Body of pancreas (tissue), 4 donors: ENCODE measurements at places on chromosomes 16 and 17. TPM values are rescaled to one million over a fixed set of nuclear protein-coding genes. Genes with fewer than 3 reads are reported as not detected.
A peak's percentile ranks its signal among the peaks of the same experiment; 100 is the strongest.

C1QL1 gene
- 2.9 TPM for total RNA-seq

MPV17L gene
- 35.3 TPM for total RNA-seq

GRIN2C gene
- not detected for total RNA-seq

RHBDL3 gene
- total RNA-seq, result 0.26 TPM

KRTAP4-1 gene
- not detected for total RNA-seq

SLC22A31 gene
- total RNA-seq, result 68.2 TPM

CACNG3 gene
- total RNA-seq, result not detected

MT3 gene
- not detected for total RNA-seq

HOXB3 gene
- not detected for total RNA-seq

HS3ST2 gene
- total RNA-seq, result 0.33 TPM

SLFN11 gene
- total RNA-seq, result 16.6 TPM

KRT28 gene
- total RNA-seq, result not detected

GALNS gene
- total RNA-seq, result 48.8 TPM

TRPV3 gene
- total RNA-seq, result not detected

NHLRC4 gene
- total RNA-seq, result 0.52 TPM

TEDC2 gene
- total RNA-seq, result not detected

GRCh38 chr16:58467905-58468304 is 32.0 kb upstream of the NDRG4 start:
- H3K4me3 ChIP-seq, result no peak overlapping the region
- DNase-seq, result no peak
- peaks cover 15% of the 10 kb centered on the region for H3K4me1 ChIP-seq
- H3K36me3 ChIP-seq, result no peaks in the 10 kb centered on the region
- no peaks in the 10 kb centered on the region for H3K27me3 ChIP-seq

DNA sequence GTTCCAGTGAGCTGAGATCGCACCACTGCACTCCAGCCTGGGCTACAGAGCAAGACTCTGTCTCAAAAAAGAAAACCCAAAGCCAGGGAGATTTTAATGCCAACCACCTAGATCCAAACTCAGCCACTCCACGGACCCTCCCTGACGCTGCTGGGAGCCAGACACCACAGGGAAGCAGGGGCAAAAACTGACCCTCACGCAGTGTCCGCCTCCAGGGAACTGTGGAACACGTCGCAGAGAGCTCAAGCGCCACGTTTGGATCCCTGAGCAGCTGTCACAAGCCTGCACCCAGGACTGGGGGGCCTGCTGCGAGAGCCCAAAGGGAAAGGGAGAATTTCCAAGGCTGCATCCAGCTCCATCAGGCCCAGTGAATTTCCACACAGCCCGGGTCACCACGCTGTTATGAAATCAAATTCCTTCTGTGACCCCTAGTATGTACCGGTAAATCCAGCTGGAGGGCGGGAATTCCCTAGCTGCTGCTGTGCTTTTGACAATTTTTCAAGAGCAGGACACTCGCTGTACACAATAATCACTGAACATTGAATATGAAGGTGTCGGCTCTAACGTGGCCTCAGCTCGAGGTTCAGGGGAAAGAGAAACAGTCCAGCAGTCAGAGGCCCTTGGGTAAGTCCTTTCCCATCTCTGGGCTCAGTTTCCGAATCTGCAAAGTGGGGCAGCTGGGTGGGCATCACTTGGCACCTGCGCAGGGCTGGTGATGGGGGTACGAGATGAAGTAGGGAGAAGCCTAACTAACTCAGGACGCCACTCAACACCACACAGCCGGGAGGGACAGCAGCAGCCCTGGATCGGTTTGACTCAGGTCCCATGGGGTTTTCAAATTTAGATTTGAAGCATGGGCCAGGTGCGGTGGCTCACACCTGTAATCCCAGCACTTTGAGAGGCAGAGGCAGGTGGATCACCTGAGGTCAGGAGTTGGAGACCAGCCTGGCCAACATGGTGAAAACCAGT is 8.6 kb downstream of the CARHSP1 start:
- DNase-seq, result peak; percentile 66
- no peak overlapping the region for H3K27ac ChIP-seq
- peaks cover 4% of the 10 kb centered on the region for H3K36me3 ChIP-seq
- peaks cover 65% of the 10 kb centered on the region for H3K4me1 ChIP-seq

- H3K4me3 ChIP-seq, result no peak overlapping the region
- no peaks in the 10 kb centered on the region for H3K27me3 ChIP-seq
- peaks cover 56% of the 10 kb centered on the region for H3K4me1 ChIP-seq
- H3K27ac ChIP-seq, result peak overlapping the region; percentile 56
These were observed 8.2 kb downstream of the RHBDF2 start for GRCh38 chr17:76492989-76493501.

DNA sequence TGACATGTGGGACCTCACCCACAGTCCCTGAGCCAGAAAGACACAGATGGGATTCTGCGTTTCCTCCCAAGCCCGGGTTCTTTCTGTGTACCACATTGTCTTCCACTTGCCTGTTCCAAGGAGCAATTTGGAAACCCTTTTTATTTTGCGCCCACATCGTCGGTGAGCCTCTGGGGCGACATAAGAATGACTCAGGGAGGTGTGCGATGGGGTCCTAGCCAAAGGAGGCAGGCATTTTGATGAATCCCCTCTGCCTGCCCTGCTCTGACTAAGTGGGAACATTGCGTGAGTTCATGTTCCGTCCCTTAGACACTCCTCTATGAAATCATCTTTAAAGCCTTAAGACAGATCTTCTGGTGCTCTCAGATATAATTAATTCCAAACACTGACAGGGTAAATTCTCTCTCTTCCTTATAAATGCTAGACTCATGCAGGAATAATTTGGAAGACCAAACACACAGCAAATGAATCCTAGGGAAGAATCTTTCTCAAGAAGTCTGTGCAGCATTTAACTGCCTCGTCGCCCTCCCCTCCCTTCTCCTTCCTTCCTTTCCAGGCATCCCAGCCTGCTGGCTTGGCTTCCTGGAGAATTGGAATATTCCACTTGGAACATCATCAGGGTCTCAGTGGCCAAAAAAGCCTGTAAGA is 52.7 kb upstream of the FOXF1 start:
- H3K27ac ChIP-seq, result no peak overlapping the region
- no peaks in the 10 kb centered on the region for H3K4me1 ChIP-seq
- H3K4me3 ChIP-seq, result no peak overlapping the region

DNA sequence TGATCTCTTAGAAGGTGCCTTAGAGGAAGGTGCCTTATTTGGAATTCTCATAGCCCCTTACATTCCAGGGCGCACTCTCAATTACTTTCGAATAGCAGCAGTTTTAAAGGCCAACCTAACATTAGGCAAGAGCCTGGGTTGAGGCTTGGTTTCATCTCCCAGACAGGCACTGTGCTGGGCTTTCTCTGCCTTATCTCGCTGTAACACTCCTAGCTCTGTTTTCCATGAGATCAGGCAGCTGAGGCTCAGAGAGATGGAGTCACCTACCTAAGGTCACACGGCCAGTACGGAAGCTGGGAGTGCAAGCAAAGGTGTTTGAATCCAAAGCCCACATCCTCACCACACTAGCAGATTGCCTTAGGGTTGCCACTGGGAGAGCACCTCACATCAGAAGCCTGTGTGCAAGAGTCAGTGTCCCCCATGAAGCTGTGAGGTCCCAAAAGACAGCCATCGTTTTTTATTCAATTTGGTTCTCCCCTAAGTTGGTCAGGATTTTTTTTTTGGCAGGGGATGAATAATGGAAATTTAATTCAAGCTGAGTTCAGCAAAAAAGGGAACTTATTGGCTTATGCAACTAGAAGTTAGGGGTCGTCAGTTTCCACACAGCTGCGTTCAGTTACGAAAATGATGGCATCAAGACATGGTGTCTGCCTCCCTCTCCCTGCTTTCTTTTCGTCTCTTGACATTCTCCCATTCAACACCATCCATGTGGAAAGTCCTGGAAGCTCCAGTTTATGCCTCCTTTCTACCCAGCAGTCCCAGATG is 206.4 kb downstream of the KATNIP start:
- H3K36me3 ChIP-seq, result peaks cover 2% of the 10 kb centered on the region
- no peaks in the 10 kb centered on the region for H3K4me1 ChIP-seq
- no peaks in the 10 kb centered on the region for H3K27me3 ChIP-seq
- no peak overlapping the region for H3K27ac ChIP-seq
- DNase-seq, result no peak
- no peak overlapping the region for H3K4me3 ChIP-seq

GRCh38 chr17:68205808-68206720 is 41.8 kb upstream of the AMZ2 start:
- no peaks in the 10 kb centered on the region for H3K36me3 ChIP-seq
- H3K4me3 ChIP-seq, result peak overlapping the region; percentile 59
- no peaks in the 10 kb centered on the region for H3K27me3 ChIP-seq
- DNase-seq, result no peak
- peaks cover 19% of the 10 kb centered on the region for H3K4me1 ChIP-seq

- H3K27me3 ChIP-seq, result no peaks in the 10 kb centered on the region
- H3K27ac ChIP-seq, result no peak overlapping the region
- H3K36me3 ChIP-seq, result no peaks in the 10 kb centered on the region
These were observed 128.9 kb upstream of the ERCC4 start for GRCh38 chr16:13791095-13791494.

GRCh38 chr17:51217946-51218345 is 41.9 kb downstream of the MBTD1 start:
- no peak overlapping the region for H3K4me3 ChIP-seq
- no peak for DNase-seq
- H3K36me3 ChIP-seq, result no peaks in the 10 kb centered on the region
- H3K27ac ChIP-seq, result no peak overlapping the region
- no peaks in the 10 kb centered on the region for H3K4me1 ChIP-seq

GRCh38 chr17:44283344-44284023 is 15.5 kb upstream of the SLC4A1 start:
- H3K4me1 ChIP-seq, result peaks cover 11% of the 10 kb centered on the region
- no peaks in the 10 kb centered on the region for H3K36me3 ChIP-seq
- H3K27me3 ChIP-seq, result no peaks in the 10 kb centered on the region
- DNase-seq, result no peak
- H3K4me3 ChIP-seq, result no peak overlapping the region
- no peak overlapping the region for H3K27ac ChIP-seq

- H3K36me3 ChIP-seq, result no peaks in the 10 kb centered on the region
- peaks cover 4% of the 10 kb centered on the region for H3K4me1 ChIP-seq
- no peak overlapping the region for H3K4me3 ChIP-seq
These were observed 36.3 kb downstream of the ADGRG5 start for GRCh38 chr16:57578521-57579360.

DNA sequence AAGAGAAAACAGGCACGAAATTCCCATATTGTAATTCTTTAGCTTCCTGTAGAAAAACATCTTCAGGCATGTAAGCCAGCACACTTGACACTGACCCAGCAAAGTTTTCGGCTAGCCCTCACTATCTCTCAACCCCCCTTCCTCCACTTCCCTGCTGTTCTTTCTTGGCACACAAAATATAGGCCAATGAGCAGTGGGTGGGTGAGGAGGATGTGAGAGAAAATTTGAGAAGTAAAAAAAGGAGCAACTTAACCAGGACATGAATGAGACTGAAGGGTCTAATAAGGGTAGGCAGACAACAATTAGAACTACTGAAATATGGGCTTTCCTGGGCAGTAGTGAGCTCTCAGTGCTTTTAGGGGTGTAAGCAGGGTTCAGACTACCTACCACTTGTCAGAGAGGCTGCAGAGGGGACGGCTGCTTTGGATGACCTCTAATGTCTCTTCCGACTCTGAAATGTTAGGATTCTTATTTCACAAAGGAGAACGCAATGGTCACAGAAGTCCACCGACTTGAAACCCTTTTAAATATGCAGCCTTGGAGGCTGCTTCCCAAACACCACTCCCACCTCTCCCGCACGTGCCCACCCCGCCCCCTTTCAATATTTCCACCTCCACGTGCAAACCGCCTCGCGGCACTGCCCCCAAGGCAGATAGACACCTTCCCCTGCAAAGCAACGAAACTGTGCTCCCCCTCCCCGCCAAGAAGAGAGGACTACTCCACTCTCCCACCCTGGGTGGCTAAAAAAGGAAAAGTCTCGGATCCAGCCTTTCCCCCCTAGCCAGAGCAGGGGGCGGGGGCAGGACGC is 889 bp downstream of the MBTD1 start:
- H3K27me3 ChIP-seq, result no peaks in the 10 kb centered on the region
- peak; percentile 22 for DNase-seq
- peak overlapping the region; percentile 96 for H3K4me3 ChIP-seq
- H3K4me1 ChIP-seq, result peaks cover 63% of the 10 kb centered on the region
- H3K36me3 ChIP-seq, result no peaks in the 10 kb centered on the region

GRCh38 chr16:9249534-9249933 is 158.1 kb downstream of the HAPSTR1 start:
- no peaks in the 10 kb centered on the region for H3K36me3 ChIP-seq
- no peak overlapping the region for H3K27ac ChIP-seq
- no peak overlapping the region for H3K4me3 ChIP-seq
- H3K27me3 ChIP-seq, result no peaks in the 10 kb centered on the region
- DNase-seq, result no peak

GRCh38 chr17:9239246-9239792 is 218.0 kb downstream of the NTN1 start:
- peak overlapping the region; percentile 75 for H3K27ac ChIP-seq
- no peaks in the 10 kb centered on the region for H3K27me3 ChIP-seq
- peak; percentile 31 for DNase-seq
- no peaks in the 10 kb centered on the region for H3K36me3 ChIP-seq

GRCh38 chr17:32806646-32807045 is 70.3 kb downstream of the MYO1D start:
- H3K4me3 ChIP-seq, result no peak overlapping the region
- no peaks in the 10 kb centered on the region for H3K27me3 ChIP-seq
- H3K36me3 ChIP-seq, result no peaks in the 10 kb centered on the region
- no peak overlapping the region for H3K27ac ChIP-seq
- DNase-seq, result no peak

GRCh38 chr17:77666881-77667395 is 291.6 kb upstream of the TNRC6C start:
- H3K27ac ChIP-seq, result no peak overlapping the region
- H3K27me3 ChIP-seq, result no peaks in the 10 kb centered on the region
- H3K4me3 ChIP-seq, result no peak overlapping the region
- no peaks in the 10 kb centered on the region for H3K4me1 ChIP-seq
- DNase-seq, result no peak

GRCh38 chr16:77332792-77333191 is 102.0 kb downstream of the ADAMTS18 start:
- DNase-seq, result no peak
- no peaks in the 10 kb centered on the region for H3K36me3 ChIP-seq
- peaks cover 6% of the 10 kb centered on the region for H3K4me1 ChIP-seq
- H3K4me3 ChIP-seq, result no peak overlapping the region
- no peaks in the 10 kb centered on the region for H3K27me3 ChIP-seq

DNA sequence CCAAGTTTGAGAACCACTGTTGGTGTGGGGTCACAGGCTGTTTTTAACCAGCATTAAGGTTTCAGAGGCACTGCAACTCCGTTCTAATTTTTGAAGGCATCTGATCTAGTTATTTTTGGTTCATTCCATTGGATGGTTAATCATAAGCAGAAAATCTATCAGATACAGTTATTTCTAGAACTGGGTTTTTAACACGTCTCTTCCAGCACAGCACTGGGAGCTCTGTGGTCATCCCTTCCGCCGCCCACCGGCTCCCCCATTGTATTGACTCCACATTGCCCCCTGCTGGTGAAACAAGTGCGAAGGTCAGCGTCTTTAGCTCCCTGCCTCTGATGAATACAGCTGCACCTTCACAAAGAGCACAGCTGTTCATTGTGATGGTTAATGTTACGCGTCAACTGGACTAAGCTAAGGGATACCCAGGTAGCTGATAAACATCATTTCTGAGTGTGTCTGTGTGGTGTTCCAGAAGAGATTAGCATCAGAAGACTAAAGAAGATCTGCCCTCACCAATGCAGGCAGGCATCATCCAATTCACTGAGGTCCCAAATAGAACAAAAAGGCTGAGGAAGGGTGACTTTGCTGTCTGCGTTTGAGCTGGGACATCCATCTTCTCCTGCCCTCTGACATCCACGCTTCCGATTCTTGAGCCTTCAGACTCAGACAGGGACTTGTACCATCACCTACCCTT is 8.5 kb downstream of the CCL18 start:
- no peaks in the 10 kb centered on the region for H3K4me1 ChIP-seq
- peak; percentile 49 for DNase-seq
- no peaks in the 10 kb centered on the region for H3K36me3 ChIP-seq
- H3K27me3 ChIP-seq, result no peaks in the 10 kb centered on the region
- no peak overlapping the region for H3K27ac ChIP-seq
